ENCODE measurements at places on chromosomes 5 and 9.
A peak's percentile ranks its signal among the peaks of the same experiment; 100 is the strongest.

GRCh38 chr5:161530700-161531099 lies 15.8 kb downstream of the GABRB2 start:
- no peak for DNase-seq

DNA sequence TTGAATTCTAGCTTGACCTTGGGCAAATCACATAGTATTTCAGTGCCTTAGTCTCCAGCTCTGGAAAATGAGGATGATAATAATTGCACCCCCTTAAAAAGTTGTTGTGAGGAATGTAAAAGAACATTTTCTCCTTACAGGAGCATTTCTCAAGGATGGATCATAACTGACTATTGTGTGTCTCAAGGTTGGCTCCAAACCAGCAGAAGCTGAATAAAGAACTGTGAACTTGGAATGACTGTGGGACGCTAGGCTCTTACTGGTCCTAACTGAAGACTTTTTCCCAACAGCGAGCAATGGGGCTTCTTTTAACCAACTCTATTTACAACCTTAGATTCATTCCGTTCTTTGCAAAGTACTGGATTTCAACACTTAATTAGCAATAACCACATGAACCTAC lies 26.2 kb upstream of the GLRX start:
- DNase-seq, result no peak

GRCh38 chr5:93623153-93623552 lies 40.1 kb downstream of the NR2F1 start:
- DNase-seq, result no peak

DNA sequence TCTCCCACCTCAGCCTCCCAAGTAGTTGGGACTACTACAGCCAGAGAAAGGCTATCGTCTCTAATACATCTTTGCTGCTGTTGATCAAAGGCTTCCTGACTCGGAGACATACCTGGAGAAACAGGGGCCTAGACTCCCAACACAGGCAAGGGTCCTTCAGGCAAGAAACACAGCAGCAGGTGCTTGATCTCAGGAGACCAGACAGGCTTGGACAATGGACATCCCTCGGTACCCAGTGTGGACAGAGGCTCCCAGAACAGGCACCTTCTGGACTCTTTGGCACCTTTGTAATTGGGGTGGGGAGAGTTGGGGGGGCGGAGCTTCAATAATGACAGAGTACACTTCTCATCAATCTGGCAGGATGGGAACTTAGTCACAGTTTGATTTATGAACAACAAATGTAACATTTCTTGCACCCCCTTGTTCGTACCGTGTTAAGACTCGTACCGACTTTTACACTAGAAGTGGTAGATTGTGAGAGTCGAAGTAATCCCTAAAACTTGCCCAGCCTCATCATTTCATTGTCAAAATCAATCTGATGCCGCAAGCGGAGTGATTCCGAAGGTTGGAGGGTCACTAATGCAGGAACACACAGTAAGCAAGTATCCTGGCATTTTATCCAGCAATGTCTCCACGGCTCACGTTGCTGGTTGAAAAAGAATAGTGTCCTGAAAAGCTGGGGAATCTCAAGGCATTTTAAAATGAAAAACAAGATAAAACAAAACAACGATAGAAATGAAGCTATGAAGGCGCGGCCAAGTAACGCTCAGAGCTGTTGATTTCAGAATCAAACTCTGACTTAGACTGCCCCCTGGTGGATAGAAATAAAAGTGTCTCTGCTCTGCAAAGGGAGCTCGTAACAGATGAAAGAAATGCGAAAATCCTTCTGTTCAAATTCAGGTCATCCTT lies 46.4 kb upstream of the STK32A start:
- no peak for DNase-seq

DNA sequence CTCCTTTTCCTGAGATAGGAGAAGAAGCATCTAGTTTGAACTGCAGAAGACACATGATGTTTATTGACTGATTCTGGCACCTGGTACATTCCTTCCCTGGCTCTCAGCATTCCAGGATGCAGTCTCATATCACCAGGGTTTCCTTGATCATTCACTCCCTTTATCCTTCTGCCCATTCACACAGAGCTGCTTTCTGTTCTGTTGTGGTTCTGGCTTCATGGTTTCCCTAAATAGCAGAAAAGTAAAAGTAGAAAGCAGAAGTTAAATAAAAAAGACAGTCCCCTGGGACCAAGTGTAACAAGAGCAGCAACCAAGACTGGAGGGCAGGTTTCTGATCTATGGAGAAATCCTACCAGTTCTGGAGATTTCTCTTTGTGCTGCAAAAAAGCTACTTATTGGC lies 3.2 kb downstream of the IFNA8 start:
- DNase-seq, result no peak

DNA sequence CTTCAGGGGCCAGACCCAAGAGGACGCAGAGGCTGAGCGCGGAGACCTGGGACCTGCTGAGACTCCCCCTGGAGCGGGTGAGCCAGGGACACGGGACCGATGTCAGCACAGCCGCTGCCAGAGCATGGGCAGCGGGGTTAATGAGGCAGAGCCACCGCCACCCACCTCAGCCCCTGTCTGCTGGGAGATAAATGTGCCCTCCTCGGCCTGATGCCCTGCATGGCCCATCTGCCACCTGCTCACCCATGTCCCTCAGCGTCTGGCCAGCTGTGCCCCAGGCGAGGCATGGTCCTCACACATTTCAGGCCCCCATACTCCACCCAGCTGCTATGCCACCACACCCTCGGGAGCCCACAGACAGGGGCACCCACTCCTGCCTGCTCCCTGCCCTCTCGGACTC lies 14.9 kb downstream of the DNLZ start:
- DNase-seq, result no peak

GRCh38 chr9:70466976-70467561 lies 52.6 kb upstream of the KLF9 start:
- DNase-seq, result no peak

- no peak for DNase-seq
Measured at GRCh38 chr5:98095072-98095471, 678.4 kb upstream of the RGMB start.

- DNase-seq, result peak; percentile 75
Measured at GRCh38 chr5:172958331-172959046, 735 bp upstream of the RPL26L1 start.
